Immature natural killer cell (primary cell): ENCODE measurements at places on chromosomes 16 and 17. TPM values are rescaled to one million over a fixed set of nuclear protein-coding genes. Genes with fewer than 3 reads are reported as not detected.

- no peak for DNase-seq
Measured at GRCh38 chr16:77763994-77764393, 24.4 kb upstream of the VAT1L start.

The NAGS gene
- 1.9 TPM for polyA plus RNA-seq

GRCh38 chr16:8380311-8380710 is 210.0 kb downstream of the TMEM114 start:
- no peak for DNase-seq

GRCh38 chr17:30271102-30271501 is 20.6 kb downstream of the BLMH start:
- DNase-seq, result no peak

The C1QTNF8 gene
- not detected for polyA plus RNA-seq
